ENCODE measurements at places on chromosomes 4 and X.

DNA sequence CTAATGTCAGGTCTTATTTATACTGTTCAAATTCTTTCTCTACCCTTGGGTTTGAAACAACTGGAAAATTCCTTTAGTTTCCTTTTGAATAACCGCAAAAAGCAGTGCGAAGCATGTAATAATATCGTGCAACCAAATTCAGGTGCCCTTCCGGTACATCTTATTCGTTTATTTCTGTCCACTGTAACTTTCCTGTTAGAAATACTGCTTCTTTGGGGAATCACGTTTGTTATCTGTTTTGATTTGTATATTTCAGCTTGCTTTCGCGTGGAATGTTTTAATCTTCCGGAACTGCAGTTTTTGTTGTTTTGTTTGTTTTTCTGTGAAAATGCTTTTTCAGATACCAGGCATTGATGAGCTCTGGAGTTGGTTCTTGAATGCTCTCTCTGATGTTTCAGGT, 85.7 kb upstream of the HPRT1 start:
- no peak for DNase-seq

GRCh38 chr4:184259081-184259480, 41.4 kb upstream of the ENPP6 start:
- DNase-seq = no peak

DNA sequence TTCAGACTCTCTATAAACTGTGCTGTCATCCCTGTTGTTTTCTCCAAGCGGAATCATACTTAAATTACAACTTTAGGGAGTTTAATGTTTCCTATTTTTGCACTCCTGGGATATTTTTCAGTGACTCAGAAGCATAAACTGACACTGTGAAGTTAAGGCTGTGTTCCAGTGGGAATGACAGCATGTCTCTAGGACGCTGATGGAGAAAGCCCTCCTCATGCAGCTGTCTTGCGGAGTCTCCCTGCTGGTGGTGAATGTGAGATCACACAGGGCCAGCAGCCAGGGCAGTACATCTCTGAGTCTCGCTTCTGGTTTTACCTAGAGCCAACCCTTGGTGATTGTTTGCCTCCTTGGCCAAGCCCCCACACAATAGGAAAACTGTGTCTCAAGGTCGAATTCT, 53.3 kb downstream of the NFKB1 start:
- no peak for DNase-seq

- DNase-seq = no peak
Observed at GRCh38 chr4:167023364-167023925, 210.8 kb downstream of the SPOCK3 start.

DNA sequence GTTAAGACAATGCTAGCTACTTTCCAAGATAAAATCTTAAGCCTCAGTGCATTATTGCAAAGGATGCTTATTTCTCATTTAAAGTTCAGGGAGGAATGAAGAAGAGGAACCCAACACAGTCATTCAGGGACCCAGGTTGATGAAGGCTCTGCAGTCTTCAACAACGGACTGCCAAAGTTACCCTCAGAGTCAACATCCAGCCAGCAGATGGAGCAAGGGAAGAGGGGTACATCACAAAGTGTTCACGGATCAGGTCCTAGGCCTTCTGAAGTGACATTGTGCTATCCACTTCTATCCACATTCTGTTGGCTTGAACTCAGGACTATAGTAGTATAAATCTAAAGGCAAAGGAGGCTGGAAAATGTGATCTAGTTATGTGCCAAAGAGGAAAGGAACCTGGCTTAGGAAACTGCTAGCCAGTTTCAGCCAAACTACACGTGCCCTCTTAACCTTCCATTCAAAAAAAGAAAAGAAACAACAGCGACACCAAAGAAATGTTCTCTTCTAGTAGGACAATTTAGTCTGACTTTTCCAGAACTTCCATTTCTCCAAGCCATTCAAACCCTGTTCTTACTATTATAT, 28.8 kb downstream of the NKX6-1 start:
- no peak for DNase-seq

DNA sequence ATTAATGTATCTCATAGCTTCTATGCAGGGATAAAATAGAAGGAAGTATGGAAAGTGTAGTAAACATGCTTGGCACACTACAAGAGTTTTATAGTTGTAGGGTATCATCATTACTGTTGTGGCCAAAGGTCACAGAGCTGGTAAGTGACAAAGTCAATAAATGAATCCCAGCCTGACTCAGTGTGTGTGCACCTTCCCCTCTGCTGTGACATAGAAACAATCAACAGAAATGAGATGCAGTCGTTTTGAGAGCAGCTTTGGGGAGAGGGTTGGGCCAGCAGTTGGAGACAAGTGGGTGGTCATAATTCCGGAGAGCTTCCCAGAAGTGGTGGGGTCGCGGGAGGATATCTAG, 82.4 kb upstream of the RBPJ start:
- DNase-seq = no peak

DNA sequence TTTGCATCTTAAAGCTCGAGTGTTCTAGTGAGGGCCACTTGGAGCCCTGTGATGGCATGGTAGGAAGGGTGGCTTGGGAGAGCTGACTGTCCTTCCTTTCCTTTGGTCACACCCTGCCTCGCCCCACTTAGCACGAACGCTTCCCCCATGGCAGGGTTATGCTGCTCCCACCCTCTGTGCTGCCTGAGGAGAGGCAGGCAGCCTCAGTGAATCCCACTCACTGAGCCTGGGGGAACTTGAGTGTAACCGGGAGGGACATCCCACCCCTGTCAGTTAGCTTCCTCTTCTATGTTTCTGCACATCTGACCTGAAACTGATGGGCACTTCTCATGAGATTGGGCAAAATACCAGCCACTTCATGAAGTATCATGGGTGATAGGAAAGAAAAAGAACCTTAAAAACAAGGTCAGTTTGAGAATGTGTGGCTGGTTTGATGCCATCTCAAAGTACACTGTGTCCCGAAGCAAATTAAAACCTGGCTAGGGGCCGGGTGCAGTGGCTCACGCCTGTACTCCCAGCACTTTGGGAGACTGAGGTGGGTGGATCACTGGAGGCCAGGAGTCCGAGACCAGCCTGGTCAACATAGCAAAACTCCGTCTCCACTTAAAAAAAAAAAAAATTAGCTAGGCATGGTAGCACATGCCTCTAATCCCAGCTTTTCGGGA, 10.1 kb downstream of the TKTL1 start:
- DNase-seq = no peak

- no peak for DNase-seq
Observed at GRCh38 chr4:1170156-1170975, 2.0 kb downstream of the SPON2 start.

- DNase-seq = no peak
Observed at GRCh38 chrX:3548765-3549391, 164.6 kb downstream of the PRKX start.

DNA sequence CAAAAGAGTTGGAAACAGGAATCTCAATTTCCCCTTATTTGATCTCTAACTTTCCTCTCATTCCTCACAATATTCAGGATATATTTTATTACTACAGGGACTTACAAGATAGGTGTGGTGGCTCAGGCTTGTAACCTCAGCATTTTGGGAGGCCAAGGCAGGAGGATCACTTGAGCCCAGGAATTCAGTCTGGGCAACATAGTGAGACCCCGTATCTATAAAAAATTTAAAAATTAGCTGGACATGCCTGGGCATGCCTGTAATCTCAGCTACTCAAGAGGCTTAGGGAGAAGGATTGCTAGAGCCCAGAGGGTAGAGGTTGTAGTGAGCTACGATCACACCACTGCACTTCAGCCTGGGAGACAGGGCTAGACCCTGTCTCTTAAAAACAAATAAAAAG, 200.4 kb downstream of the CAMK2D start:
- no peak for DNase-seq

DNA sequence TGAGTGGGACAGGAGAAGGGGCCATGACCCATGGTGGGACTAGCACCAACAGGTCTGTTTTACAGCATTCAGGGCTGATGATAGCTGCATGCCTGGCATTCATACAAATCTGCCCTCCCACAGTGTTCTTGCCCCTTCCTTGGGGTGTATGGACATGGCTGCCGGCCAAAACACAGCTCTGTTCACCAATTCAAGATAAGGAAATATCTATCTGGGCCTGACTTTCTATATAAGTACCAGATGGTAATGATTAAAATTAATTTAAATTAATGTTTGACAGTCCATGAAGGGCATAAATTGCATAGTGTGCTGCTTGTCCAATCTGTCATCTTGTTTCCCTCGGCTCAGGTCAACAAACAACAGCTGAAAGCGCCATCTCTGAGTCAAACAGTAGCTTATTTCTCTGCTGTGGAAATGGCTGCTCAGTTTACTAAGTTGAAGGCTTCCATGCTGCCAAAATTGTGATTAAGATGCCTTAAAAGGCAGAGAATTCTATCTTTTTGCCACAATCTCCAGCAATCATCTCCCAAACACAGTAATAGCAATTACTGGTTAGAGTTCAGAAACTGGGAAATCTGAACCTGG, 67.0 kb upstream of the TSPAN7 start:
- DNase-seq = no peak

All from GM12891 (cell line).